ENCODE measurements at places on chromosomes 2 and 18.

- no peak for DNase-seq
Observed at GRCh38 chr2:223487214-223487846, 114.8 kb downstream of the SCG2 start.

DNA sequence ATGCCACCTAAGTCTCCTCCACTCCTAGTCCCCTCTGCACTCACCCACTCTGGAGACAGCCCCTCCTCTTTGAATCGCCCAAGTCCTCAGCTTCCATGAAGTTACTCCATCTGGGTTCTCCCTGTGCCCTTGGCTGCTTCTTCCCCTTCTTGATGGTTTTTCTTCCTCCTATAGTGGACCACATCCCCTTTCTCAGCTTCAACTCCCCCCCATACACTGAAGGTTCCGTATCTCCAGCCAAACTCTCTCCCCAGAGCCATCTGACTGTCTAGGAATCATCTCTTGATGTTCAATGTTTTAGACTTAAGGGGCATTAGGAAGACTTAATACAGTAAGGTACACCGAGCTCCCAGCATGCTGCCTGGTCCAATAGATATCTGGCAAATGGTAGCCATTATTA is 39.6 kb downstream of the EMX1 start:
- no peak for DNase-seq

DNA sequence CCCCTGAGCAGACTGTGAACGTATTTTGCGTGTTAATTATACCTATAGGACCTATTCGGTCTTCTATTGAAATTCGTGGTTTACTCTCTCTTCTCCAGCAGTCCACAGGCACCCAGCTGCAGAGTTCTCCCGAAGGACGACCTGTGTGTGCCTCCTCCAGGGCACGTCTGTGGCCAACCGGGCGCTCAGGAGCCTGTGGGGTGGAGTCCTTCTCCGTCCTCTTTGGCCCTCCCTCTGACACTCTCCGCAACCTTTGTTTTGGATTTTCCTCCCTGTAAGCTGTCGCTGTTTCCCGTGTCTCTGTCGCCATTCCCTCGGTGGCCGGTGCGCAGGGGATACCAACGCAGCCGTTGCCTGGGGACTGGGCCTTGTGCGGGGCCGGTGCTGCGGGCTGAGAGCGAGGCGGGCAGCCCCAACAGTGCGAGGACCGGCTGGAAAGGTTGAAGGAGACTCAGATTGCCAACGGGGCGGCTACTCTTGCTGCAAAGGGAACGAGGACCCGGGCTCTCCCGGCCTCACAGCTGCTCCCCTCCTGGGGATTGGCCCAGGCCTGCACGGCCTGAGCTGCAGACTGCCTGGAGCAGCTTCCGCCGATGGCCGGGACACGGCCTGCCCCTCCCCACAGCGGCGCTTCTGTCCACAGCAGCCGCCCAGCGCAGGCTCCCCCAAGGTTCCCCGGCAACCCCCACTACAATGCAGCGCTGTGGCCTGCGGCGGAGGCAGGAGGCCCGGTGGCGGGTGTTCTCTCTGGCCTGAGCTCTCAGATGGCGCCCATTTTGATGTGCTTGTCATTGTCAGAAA is 221.0 kb downstream of the MTX2 start:
- DNase-seq = no peak

DNA sequence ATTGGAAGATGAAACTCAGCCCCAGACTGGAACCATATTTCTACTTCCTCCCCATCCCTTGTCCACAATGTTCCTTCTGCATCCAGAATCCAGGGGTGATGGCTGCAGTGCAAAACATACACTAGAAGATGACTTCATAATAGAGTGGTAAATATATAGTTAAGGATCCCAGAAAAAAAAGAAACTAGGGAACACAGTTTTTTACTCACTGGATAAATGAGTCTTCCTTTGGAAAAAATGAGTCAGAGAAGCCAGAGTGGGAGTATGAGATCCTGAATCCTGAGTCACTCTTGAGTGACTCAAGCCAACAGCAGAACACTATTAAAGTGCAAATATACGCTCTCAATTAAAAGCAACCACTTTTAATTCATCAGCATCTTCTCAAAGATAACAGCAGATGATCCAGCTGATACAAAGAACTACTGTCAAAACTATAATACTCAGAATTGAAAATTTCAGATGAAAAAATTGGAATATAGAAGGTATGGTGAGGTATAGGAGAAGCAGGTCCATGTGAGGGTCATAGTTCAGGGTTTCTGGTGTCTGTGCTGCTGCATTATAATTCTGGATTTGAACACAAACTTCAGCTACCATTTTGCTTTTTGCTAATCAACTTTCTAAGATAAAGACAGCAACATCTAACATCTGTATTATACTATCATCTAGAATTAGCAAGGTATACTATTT is 987.2 kb upstream of the CDH2 start:
- DNase-seq = no peak

DNA sequence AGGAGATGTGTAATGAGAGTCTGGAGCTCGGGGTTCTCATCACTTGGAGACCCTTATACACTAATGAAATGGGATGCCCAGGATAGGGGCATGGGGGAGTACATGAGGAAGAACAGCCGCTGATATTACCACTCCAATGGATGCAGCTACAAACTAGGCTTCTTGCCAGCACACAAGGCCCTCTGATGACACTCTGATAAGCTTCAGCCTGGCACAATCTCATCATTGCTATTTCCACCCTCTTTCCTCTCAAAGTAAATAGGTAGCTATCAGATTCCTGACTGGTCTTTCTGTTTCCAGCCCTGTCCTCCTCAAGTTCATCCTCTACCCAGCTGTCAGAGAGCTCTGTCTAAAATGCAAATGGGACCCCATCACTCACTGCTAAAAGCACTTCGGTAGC is 103.0 kb downstream of the GPR39 start:
- DNase-seq = no peak

- no peak for DNase-seq
Observed at GRCh38 chr2:96325041-96325883, at the start of gene ITPRIPL1. TSS of gene ITPRIPL1 (plus strand) at chr2:96325317. CDS start at chr2:96325840, 523 bp downstream.

- no peak for DNase-seq
Observed at GRCh38 chr2:134277223-134277622, 23.4 kb downstream of the MGAT5 start.

GRCh38 chr2:155412598-155412997 is 714.1 kb downstream of the KCNJ3 start:
- DNase-seq = no peak

Measured in stimulated activated CD8-positive, alpha-beta memory T cell treated with anti-CD3 and anti-CD28 coated beads, Interleukin-2, amount 100 ng/mL, for 1 hour (primary cell).